Naive thymus-derived CD4-positive, alpha-beta T cell (primary cell): ENCODE measurements at places on chromosomes 1 and 21.

DNA sequence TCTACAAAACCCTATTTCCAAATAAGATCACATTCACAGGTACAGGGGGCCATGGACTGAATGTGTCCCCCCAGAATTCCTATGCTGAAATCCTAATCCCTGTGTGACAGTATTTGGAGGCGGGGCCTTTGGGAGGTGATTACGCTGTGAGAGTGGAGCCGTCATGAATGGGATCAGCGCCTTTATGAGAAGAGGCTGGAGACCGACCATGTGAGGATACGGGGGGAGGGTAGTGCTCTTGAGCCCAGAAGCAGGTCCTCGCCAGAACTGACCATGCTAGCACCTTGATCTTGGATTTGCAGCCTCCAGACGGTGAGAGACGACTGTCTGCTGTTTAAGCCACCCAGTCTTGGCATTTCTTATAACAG lies 23.8 kb upstream of the KIF26B start:
- DNase-seq = no peak

DNA sequence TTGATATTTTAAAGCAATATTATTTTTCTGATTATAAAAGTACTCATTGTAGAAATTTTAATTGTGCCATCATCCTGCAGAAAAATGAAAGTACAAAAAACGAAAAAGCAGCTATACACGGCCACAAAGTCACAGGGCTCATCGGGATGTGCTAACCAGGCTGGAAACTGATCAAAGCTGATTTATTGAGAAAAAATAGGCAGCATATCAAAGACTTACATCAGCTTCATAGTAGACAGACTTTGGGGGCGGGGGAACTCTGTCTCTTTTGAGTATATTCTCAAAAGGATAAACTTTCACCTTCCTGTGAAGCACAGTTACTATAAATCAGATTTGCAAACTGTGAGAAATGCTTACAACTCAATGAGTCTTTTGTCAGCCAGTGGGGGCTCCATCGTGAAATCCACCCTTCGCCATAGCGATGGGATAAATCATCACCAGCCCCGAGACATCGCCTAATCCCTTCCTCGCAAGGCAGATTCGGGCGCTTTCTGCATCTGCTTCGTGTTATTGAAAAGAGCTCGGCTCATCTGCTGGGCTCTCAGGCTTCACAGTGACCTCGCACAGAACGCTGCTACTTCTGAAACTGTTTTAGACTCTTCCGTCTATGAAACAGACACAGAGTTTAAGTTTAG lies 69.2 kb upstream of the ERG start:
- DNase-seq = no peak

- DNase-seq = no peak
These were observed 70.5 kb upstream of the HSPA13 start for GRCh38 chr21:14453339-14454015.

GRCh38 chr1:201329801-201330200 lies 46.5 kb downstream of the PKP1 start:
- no peak for DNase-seq

DNA sequence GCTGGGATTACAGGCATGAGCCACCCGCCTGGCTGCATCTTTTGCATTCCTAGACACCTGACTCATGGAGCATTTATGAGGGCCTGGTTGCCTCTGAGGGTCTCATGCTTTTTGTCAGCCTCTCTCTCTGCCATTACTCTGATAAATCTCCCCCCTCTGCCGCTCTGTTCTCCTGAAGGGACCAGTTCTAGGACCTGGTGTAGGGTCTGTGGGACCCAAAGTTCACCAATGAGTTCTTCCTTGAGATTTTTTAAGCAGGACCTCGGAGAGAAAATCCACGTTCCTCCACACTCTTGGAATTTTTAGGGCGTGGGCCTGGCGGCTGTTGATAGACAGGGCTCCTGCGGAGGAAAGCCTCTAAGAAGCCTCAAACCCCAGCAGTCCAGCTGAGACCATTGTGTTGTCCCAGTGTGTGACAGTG lies 91.9 kb upstream of the ERRFI1 start:
- no peak for DNase-seq

DNA sequence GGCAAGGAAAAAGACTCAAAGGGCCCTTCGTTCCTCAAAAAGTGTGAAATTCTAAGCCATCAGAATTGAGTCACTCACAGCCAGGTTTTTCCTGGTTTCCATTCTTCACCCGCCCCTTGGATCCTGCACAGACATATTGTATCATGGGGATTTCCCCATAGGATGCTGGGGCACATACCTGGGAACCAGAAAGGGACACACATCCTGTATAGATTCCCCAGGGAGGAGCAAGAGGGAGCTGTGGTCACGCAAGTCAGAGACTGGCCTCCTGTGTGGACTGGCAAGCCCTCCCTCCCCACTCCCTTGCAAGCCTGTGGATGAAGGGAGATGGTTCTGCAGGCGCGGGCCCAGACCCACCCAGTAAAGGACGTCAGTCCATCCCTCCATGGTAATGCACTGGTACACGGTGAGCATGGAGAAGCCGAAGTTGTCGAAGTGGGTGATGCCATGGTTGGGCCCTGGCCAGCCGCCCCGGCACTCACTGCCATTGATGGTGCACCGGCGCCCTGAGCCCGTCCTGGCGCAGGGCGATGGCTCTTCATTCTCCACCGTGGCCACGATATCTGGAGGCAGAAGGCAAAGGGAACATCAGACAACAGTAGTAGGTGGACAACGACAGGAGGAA lies 23.2 kb downstream of the CACNA1S start:
- no peak for DNase-seq

- no peak for DNase-seq
These were observed 45.2 kb upstream of the CNTN2 start for GRCh38 chr1:204997591-204998355.
